ENCODE measurements at places on chromosomes 3 and 15.

- no peak for DNase-seq
Measured at GRCh38 chr3:166613365-166613764, 766.7 kb downstream of the ZBBX start.

GRCh38 chr15:20295238-20295811, 246.3 kb downstream of the GOLGA6L6 start:
- DNase-seq, result no peak

- peak; percentile 84 for DNase-seq
Measured at GRCh38 chr15:66862111-66862939, 160.3 kb downstream of the SMAD6 start.

DNA sequence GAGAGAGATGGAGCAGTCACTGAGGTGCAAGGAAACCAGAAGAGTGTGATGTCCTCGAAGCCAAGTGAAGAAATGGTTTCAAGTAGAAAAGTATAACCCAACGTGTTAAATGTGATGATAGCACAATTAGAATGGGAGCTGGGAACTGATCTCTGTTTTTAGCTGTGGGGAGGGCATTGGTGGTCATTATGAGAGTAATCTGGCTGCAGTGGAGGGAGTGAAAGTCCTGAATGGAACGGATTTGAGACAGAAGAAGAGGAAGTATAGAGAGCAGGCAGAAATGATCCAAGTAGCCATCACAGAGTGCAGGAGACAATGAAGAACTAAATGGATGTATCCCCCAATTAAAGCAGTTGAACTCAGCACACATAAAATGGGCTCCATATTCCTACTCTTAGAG, 235.3 kb downstream of the IGSF11 start:
- no peak for DNase-seq

DNA sequence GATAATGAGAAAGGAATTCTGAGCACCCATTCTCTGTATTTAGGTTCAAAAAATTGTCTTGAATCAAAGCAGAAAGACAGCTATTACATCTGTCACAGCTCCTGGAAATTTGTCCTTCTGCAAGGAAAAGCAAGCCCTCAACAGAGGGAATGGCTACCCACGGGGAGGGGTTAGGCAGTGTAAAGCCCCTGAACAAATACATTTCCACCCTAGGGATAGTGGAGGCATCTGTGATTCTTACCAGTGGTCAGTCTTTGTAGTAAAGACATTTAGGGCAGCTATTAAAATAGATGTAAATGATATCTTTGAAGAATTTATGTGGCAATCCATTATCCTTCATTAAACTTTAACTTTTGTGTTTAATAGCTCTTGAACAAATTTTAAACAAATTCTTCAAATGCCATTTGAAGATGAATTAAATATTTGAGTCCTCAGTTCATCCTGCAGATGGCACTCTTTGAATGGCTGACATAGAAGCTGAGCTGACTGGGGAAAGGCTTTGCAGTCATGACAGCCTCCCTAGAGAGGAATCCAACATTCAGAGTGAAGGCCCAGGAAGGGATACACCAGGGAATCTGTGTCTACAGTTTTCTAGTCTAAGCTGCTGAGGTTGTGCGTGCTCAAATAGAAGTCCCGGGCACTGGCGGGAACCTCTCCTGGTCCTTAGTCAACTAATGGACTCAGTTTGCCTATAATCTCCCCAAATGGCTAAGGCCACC, 359.7 kb upstream of the ROPN1 start:
- peak; percentile 71 for DNase-seq

GRCh38 chr3:72009851-72010443, 225.0 kb upstream of the PROK2 start:
- DNase-seq, result peak; percentile 65

Data from GM23248 (cell line).